ENCODE measurements at places on chromosomes 3 and 15.

- DNase-seq = no peak
These were observed 50.5 kb downstream of the CHST2 start for GRCh38 chr3:143170074-143170473.

DNA sequence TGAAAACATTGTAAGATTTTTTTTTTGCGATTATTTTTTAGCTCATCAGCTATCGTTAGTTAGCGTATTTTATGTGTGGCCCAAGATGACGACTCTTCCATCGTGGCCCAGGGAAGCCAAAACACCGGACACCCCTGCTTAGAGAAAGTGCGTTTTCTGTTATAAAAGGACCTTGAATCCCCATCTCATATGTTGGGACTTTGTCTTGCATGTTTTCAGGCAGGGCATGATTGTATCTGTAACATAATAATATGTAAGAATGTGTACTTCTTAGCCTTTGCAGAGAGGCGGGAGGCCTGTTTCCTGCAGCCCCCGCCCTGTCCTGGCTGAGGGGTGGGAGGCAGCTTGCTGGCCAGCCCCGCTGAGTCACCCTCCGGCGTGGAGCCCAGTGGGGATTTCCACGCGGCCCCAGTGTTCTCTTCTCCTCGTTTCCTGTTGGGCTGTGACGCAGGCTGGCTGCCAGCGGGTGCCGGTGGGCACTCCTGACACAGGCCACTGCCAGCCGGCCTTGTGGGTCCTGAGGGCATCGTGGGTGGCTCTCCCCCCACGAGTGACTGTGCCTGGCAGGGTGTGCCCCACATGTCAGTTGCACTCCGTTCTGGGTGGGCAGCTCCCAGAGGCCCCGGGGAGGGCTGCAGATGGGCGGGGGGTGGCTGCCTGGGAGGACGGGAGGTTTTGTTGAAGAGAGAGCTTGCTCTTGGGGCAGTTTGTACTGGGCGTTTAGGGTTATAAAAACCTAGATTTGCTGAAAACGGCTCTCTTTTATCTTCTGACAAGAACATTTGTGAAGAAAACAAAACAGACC lies 55.6 kb downstream of the SMAD3 start:
- no peak for DNase-seq

- DNase-seq = peak; percentile 34
These were observed 1.1 kb upstream of the ECT2 start for GRCh38 chr3:172749230-172749965.

DNA sequence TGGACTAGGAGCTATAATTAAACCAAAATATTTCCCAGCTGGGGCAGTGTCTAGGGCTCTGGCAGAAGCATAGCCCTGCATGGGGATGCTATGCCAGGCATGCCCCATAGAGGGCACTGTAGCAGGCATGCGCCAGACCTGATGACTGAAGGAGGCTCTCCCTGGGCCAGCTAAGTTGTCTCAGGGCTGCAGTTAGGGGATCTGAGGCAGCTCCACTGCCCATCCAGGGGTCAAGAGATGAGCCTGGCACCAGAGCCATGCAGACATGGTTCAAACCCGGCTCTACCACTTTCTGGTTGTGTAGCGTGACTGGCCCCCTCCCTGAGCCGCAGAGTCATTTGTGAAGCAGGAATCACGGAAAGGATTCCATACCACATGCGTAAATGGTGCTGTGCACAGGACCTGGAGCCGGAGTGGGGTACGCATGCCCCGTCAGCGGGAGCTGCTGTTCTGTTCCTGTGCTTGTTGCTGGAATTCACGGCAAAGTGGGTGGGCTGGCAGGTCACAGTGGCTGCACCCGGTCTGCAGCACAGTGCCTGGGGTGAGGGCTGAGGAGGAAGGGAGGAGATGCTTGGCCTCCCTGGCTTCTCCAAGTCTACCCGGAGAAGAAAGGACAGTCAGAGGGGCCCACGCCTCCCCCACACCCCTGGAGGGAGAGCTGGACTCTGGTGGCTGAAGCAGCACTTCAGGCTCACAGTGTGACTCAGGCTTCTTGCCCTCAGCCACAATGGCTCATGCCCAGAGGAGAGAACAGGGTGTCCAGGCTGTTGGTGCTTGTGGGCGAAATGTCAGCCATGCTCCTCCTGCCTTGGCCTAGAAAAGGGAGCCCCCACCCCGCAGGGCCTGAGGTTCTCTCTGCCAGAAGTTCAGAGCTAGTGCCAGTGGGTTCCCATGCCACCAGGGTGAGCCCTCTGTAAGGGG lies 43.1 kb downstream of the DNASE1L3 start:
- no peak for DNase-seq

DNA sequence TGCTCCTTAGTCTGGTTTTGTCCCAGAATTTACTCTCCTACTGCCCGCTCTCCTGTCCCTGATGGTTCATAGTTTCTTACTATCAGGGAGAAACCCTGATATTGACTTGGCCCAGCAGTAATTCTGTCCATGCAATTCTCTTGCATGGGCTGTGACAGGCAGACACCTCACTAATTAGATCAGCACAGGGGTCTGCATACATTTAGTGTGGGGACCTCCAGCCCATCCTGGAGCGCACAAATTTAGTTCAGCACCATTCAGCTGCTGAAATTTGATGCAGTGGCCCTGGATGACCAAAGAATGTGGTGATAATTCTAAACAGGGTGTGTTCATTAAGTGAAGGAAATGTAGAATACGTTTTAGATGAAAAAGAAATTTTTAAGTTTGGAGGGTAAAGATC lies 555.5 kb upstream of the TBL1XR1 start:
- DNase-seq = no peak

DNA sequence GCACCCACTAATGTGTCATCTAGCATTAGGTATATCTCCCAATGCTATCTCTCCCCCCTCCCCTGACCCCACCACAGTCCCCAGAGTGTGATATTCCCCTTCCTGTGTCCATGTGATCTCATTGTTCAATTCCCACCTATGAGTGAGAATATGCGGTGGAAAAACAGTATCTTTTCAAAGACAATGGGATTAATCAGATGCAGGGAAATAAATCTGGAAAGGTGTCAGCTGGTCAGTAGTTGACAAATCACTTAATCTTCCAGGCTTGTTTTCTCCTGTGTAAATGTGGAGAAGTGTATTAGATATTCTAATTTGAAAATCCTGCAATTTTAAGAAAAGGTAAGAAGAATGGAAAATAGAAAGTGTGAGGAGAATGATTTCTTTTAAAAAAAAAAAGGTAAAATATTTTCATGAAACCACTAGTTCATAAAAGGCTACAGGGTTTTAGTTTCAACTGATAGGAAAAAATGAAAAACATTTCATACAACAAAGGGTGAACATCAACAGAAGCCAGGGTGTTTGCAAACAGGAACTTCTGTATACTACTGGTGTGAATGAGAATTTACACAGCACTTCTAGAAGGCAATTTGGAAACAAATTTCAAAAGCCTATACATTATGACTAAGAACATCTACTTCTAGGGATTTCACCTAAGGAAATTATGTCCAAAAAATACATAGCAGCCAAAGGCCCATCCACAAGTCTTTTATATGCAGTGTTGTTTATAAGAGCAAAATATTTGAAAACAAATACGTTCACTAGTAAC lies 113.5 kb downstream of the CBLB start:
- DNase-seq = no peak

- no peak for DNase-seq
These were observed 187.4 kb upstream of the LINGO1 start for GRCh38 chr15:77819851-77820728.

DNA sequence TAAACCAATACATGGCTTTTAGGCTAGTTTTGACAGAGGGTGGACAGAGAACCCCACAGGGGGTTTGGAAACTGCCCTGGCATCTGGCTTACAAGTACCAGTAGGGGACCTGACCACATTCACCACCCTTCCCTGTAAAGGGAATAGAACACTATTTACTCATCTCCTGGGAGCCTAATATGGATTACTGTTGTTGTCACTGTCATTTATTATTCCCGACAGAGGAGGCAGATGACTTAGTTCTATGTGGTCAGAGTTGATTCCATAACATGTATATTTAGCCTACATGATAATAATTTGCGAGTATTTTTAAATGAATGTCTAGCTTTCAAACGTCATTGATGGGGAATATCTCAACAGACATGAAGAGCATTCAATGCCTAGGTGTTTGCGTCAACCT lies 15.9 kb downstream of the ZBTB38 start:
- peak; percentile 77 for DNase-seq

DNA sequence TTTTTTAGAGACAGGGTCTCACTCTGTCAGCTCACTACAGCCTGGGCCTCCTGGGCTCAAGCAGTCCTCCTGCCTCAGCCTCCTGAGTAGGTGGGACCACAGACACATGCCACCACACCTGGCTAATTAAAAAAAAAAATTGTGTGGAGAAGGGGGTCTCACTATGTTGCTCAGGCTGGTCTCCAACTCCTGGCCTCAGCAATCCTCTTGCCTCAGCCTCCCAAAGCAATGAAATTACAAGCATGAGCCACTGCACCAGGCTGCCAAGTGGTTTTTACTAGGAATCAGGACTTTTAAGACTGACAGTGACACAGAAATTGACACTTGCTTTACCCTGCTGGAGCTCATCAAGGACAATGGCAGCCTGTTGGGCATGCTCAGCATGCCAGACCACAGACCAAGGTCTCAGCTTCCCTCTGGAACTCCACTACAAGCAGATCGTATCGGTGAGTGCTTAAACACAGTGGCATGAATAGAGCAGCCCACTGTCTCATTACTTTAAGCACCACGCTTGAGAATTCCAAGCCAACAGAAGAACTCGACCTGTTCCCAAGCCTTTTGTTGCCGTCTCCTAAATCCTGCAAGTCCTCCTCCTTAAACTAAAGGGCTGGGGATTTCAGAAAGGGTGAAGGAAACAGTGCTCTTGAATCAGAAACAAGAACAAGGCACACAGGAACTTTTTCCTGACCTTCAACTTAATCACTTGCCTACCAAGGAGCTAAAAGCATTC lies 41.4 kb downstream of the EOMES start:
- no peak for DNase-seq

- no peak for DNase-seq
These were observed 3.3 kb downstream of the P2RY14 start for GRCh38 chr3:151275091-151275490.

DNA sequence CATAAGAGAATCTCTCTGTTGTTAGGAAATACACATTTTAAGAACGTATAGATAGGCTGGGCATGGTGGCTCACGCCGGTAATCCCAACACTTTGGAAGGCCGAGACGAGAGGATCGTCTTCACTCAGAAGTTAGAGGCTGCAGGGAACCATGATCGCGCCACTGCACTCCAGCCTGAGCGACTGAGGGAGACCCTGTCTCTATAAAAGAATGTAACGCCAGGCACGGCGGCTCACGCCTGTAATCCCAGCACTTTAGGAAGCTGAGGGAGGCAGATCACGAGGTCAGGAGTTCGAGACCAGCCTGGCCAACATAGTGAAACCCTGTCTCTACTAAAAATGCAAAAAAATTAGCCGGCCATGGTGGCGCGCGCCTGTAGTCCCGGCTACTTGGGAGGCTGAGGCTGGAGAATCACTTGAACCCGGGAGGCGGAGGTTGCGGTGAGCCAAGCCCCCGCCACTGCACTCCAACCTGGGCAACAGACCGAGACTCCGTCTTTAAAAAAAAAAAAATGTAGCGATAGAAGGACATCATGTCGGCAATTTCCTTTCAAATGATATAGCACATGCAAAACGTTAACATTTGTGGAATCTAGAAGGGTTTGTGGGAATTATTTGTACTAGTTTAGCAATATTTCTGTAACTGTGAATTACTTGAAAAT lies 730 bp upstream of the RPL14 start:
- DNase-seq = no peak

DNA sequence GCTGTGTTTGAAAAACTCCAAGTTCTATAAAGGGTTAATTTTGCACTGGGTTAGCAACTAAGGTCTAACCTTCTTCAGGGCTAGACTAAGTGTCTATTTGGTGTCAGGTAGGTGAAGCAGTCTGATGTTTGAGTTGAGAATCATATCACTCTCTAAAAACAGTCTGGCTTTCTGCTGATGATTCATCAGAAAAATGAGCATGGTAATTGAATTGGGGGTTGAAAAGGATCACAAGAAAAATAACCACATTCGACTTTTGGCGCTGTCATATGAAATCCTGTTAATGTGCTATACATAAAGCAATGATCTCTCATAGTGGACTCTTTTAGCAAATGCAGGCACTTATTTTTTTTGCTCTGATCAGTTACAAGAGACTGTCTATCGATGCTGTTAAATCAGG lies 242.2 kb upstream of the AZI2 start:
- DNase-seq = no peak

DNA sequence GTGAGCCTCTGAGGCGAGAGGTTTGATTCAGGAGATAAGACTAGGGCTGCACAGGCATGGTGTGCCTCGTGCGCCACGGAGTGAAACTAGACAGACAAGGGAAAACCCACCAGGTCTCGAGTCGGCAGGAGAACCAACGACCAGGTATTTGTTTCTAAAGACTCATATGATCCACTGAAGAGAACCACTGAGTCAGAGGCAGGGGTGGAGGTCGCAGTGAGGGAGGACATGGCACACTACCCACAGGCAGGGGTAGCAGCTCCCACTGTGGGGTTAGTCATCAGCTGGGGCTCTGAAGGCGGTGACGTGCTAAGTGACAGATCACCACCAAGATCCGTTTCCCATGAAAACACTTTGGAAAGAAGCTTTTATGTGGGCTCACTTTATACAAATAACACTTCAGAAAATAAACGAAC lies 45.7 kb downstream of the CHSY1 start:
- DNase-seq = no peak

GRCh38 chr3:27431116-27431515 lies 53.1 kb downstream of the SLC4A7 start:
- DNase-seq = no peak

DNA sequence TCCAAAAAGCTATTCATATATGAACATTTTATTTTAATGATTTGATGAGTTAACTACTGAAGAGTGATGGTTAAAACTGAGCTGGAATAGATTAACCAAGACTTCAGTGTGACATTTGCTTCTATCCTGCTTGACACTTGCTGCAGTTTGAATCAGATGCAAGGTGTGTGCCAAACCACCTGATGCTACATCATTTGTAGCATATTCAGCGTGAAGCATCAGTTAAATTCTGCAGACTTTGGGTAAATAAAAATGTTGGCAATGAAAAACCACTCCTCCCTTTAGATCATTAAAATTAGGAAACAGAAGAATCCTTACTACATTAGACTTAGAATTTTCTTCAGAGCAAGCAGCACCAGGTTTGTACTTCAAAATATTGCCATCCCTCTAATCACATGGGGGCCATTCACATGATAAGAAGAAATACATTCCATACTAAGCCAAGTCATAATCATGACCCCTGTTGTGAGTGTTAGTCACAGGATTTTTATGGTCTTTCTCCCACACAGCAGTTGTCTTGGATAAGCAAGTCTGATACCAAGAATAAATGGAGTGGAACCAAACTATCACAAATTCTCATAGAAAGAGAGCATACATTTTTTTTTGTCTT lies 160.7 kb upstream of the TNIK start:
- no peak for DNase-seq
